NCI-H1436 (cell line): ENCODE measurements at places on chromosomes 1 and 21.
A peak's percentile ranks its signal among the peaks of the same experiment; 100 is the strongest.

DNA sequence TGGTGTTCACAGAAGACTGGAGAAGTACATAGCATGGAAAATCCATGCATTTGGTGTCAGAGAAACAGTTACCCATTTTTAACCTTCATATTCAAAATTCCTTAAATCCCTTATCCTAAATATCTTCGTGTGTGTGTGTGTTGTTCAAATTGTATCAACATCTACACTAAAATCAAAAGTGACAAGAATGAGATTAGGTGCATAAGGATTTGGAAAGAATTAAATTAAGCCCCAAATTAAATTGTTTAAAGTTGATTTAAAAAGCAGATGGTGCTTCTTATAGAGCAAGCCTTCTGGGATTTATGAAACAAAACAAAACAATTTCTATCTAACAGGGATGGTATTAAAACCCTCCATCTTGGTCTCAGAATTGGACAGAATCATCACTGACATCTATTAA is 4.7 kb downstream of the RSPH1 start:
- DNase-seq = no peak

- no peak for DNase-seq
Observed at GRCh38 chr1:221515496-221515895, 226.4 kb downstream of the DUSP10 start.

DNA sequence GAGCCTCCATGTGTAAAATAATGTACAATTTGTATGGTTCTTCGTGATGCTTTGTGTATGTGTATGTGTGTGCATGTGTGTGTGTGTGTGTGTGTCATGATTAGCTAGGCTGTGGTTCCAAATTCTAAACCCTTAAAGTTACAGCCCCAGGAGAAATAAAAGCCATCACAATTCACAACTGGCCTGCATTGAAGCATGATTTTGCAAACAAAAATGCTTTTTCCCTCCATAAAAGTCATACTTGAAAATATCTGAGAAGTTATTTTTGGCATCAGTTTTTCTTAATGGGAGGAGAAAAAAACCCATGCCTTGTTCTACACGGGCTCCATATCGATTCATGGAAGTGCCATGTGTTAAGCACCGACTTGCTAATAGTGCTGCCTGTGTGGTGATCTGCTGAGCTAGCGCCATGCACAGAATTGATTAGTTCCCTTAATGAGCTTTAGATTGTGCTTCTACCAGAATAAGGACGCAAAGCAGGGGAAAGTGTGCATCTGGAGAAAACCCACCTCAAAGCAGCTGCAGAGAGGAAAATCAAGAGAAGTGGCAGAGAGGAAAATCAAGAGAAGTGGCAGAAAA is 207.3 kb downstream of the DSCAM start:
- no peak for DNase-seq

- DNase-seq = no peak
Observed at GRCh38 chr1:57164584-57164983, 198.8 kb upstream of the C8B start.

DNA sequence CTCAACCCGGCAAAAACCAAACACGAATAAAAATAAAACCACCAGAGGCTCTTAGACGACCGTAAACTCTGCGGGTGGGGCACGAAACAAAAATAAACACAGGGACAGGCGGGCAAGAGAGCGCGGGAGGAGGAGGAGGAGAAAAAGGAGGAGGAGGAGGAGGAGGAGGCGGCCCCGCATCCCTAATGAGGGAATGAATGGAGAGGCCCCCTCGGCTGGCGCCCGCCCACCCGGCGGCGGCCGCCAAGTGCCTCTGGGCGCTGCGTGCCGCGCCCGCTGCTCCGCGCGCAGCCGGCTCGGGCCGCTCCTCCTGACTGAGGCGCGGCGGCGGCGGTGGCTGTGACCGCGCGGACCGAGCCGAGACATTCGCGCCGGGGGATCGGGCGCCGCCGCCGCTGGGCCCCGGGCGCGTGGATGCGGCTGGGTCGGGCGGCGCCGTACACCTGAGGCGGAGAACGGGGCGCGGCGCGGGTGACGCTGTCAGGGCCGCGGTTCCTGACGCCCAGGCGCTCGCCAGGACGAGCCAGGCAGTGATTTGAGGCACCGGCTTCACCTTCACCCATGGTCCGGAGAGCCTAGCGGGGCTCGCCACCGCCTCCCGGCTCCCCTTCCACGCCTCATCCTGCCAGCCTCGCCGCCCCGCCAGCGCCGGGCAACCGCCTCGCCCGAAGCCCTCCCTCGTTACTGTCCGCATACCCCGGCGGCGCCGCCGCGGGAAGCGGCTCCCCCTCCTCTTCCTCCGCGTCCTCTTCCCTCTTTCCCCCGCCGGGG is at the start of gene MARK1:
MARK1 (plus strand) TSS at position 229 of the 771 bp plus-strand sequence. CDS start 687 bp downstream, outside the sequence.
- DNase-seq = peak; percentile 81

- DNase-seq = no peak
Observed at GRCh38 chr1:89657886-89658285, 25.0 kb downstream of the LRRC8C start.

DNA sequence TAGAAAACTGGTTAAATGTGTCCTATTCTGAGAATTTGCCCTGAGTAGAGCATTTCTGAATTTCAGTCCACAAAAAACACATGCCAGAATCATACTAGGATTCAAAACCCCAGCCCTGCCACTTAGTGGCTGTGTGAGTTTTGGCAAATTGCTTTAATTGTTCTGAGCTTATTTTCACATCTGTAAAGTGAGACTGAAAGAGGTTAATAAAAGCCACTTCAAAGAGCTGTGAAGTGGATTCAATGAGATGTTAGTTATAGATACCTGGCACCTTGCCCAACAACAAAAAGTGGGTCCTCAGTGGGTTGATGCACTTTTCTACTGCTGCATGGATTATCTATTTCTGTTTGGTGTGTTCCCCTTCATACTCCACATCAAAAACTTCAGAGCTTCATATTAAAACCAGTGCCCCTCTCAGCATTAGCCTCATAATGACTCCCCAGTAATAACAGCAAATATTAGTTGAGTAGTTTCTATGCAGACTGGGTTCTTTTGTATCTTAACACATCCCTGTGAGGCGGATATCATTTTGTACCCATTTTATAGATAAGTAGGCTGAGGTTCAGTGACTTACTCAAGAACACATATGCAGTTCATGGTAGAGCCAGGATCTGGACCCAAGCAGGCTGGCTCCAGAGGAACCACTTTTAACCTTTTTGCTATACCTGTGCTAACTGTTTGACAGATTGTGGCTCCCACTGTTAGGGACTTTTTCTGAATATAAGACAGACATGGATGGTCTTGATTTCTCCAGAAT is 14.2 kb upstream of the ADORA3 start:
- DNase-seq = peak; percentile 32

DNA sequence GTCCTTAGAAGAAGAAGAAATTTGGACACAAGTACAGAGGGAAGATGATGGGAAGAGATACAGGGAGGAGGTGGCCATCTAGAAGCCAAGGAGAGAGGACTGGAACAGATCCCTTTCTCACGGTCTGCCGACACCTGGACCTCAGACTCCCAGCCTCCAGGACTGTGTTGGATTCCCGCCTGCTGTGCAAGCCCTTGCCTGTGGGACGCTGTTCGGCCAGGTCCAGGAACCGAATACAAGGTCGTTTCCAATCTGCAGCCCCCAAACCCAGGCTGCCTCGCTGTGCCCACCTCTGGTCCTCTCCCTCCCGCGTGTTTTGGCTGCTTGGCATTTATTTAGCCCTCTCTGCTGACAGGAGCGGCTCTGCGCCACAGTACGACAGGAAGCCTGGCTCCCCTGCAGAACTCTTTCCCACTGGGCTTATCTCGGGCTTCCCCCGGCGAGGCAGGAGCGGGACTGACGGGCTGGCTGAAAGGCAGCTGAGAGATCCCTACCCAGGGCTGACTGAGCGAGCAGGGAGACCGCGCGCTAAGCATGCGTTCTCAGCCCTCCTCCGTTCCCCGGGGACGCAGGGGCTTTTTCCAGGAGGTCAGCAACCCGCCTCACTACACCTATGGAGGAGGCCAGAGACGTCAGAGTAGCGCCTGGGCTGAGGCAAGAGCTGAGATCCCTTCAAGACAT is 238.4 kb downstream of the TNR start:
- DNase-seq = no peak

GRCh38 chr21:21079646-21080045 is 81.4 kb downstream of the NCAM2 start:
- DNase-seq = no peak

GRCh38 chr1:38730511-38731397 is 128.8 kb downstream of the RRAGC start:
- no peak for DNase-seq

DNA sequence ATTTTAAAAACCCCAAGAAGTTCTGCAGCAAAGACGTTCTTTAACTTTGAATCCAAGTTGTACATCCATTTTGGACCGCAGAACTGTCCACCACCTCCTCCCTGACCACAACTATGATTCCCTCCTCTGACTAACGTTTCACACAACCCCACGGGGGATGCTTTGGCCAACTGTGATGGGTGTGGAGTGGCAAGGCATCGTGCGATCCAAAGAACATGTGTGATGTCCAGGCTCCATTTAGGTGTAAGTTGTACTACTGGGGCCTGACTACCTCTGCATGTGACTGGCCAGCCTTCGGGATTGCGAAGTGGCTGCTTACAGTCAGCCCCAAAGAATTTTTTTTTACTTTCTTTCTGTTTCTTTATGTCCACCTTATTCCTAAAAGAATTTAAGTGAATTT is 6.7 kb downstream of the KCNJ15 start:
- no peak for DNase-seq

GRCh38 chr1:1169429-1170214 is 4.1 kb upstream of the TTLL10 start:
- DNase-seq = no peak
